ENCODE measurements at places on chromosomes 12 and 14.

DNA sequence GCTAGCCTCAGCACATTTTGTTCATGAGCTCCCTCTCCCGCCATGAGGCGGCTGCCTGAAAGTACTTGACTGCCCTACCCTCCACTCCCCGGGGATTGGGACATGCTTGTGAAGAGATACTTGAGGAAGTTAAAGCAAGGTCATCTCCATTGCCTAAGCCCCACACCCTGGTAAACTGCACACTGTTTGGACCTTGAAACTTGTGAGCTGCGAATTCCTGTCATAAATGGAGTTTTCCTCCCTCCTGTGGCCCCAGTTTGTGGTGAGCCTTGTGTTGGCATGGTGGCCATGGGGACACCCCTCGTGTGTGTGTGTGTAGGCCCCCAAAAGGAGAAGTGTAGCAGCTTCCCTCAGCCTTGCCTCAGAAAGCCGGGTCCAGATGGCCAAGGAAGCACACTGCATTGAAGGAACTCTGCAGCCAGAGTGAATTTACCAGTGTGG lies 395.5 kb downstream of the ZFP36L1 start:
- no peak for DNase-seq

DNA sequence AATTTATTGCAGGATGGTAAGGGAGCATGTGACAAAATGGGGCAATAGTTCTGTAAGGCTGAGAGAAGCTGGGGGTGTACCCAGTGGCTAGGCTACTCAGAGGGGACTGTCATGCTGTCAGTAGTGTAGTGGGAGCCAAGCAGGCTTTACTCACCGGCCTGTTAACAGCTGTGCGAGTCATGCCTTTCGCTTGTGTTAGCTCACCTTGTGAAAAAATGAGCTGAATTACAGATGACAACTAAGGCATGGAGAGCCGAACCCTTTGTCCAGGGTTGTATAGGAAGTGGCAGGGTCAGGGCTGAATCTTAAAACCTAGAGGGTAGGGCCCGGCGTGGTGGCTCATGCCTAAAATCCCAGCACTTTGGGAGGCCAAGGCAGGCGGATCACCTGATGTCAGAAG lies 37.9 kb downstream of the SH2B3 start:
- peak; percentile 28 for DNase-seq

DNA sequence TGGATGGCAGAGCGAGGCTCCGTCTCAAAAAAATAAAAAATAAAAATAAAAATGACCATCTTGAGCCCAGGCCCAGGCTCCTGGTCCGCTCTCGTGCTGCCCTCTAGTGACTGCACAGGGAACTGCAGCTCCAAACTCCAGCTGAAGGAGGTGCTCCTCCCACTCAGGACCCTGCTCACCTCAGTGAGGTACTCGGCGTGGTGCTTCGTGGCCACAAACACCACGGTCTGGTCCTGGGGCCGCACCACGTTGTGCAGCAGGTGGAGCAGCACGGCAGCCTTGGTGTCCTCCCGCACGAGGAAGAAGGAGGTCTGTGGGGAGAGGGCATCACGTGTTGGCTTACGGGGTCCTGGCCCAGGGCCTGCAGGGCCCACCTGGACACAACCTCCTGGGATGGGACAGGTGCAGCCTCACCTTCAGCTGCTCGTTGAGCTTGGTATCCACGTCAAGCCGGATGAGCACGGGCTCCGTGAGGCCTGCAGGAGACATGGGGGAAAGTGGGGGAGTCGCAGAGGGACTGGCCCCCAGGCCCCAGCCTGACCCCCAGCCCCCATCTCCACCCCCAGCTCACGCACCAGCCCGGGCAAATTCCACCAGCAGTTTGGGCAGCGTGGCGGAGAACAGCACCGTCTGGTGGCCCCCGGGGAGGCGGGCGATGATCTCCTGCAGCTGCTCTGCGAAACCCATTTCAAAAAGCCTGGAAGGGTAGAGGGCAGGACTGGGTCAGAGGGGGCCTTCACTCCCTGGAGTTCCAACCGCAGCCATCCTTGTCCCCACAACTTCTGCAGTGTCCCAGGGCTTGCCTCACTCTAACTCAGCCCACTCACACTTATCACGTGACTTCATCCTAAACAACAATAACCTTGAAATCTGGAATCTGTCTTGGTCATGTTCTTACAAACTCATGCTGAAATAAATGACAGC lies 10.6 kb downstream of the DDX54 start:
- peak; percentile 83 for DNase-seq

GRCh38 chr14:54570631-54571415 lies 3.9 kb downstream of the SAMD4A start:
- DNase-seq, result no peak

DNA sequence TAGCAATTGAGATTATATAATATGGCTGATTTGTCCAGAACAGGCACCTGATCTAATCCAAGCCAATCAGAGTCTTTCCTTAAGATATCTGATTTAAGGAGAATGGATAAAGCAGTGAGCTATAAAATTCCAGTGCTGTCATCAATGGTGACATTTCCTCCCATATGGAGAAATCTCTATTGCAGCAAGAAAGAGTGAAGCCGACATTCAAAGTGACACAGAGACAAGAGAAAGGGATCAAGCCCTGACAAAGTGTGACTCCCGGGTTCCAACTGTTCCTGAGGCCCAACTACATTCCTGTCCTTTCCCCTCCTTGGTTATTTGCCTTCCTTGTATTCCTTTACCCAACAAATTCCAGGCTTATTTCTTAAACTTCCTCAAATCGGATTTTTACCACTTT lies 430.0 kb upstream of the SOX5 start:
- no peak for DNase-seq

GRCh38 chr14:37936971-37937370 lies 270.7 kb upstream of the SSTR1 start:
- DNase-seq, result no peak

DNA sequence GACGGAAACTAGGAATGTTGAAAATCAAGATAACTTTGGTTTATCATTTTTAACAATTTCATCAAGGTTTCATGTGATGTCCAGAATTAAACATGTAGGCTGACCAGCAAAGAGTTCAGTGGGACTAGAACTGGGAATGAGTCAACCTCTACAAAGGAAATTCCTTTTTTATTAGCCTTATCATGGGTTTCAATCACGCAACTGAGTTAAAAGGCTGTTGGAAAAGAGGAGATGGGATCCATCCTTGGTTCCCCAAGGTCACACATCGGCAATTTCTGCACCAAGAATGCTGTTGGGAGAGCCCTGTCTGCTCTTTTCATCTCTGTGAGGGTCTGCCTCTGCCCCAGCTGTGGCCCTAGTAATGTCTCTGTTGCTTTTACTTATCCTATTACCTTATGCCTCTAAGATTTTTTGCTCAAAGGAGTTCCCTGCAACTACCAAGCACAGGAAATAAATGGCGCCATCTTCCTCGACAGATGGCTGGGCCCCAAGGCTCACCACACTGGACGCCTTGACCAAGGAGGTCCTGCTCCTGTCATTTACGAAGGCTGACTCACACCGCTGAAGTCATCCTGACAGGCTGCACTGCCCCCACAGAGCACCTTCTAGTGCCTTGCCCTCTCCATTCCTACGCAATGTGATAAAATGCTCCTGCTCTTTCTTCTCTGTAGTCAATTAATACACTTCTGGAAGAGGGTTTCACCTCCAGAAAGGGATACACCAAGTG lies 367.4 kb downstream of the GXYLT1 start:
- no peak for DNase-seq

- DNase-seq, result no peak
Measured at GRCh38 chr12:85441741-85442140, 161.7 kb downstream of the ALX1 start.

- peak; percentile 55 for DNase-seq
Measured at GRCh38 chr14:61025251-61026223, 44.5 kb downstream of the SLC38A6 start.

DNA sequence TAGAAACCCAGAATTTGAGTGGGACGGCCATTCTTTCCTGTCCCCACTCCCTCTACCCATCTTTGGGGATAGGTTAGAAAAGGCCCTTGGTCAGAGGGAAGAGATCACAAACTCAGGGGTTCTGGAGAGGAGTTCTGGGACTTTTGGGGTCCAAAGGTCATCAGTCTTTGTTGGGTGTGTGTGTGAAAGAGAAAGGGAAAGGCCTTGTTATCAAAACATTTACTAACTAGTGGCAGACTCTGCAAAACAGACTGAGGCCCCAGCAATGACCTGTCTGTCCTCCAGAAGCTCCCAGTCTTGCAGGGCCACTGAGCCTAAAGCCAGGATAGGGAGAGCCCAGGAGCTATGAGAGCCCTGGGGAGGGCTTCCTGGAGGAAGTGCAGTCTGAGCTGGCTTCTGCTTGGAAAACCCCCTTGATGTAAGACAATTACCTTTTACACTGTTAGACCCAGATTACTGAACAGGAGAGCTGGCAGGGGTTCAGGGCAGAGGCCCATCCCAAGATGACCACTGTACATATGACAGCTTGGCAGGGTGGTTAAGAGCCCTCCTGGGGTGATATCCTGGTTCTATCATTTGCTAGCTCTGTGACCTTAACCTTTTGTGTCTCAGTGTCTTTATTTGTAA lies 429.1 kb upstream of the CCDC196 start:
- DNase-seq, result no peak

DNA sequence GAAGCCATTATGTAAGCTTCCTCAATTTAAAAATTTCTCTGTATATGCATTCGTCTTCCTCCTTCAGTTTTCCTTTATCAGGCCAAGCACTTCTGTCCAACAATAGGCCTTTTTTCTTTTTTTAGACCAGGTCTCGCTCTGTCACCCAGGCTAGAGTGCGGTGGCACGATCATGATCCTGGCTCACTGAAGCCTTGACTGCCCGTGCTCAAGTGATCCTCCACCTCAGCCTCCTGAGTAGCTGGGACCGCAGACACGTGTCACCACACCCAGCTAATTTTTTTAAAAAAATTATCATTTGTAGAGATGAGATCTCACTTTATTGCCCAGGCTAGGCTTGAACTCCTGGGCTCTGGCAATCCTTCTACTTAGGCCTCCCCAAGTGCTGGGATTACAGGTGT lies 25.8 kb downstream of the TAOK3 start:
- DNase-seq, result no peak

GRCh38 chr12:131038961-131039950 lies 85.5 kb downstream of the ADGRD1 start:
- no peak for DNase-seq

DNA sequence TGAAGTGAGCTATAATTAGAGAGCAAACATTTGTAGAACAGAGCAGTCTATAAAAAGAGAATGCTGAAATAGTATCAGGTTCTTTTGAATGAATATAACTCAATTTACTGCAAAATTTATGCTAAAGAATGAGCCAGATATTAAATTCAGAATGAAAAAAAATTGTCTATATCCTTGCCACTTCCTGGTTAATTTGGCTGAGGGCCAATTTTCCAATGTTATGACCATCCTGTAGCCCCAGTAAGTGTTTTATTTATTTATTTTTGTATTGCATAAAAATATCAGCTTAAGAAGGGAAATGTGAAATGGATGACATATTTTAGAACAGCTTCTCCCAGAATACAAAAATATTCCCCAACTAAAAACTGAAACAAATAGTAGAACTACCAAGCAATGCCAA lies 263.4 kb downstream of the SOX5 start:
- DNase-seq, result no peak
